ENCODE measurements at places on chromosomes 12 and 14.

GRCh38 chr12:124030008-124030407 lies 57.0 kb downstream of the ZNF664 start:
- no peak for DNase-seq

GRCh38 chr14:58444627-58445026 lies 17.1 kb downstream of the KIAA0586 start:
- DNase-seq = no peak

DNA sequence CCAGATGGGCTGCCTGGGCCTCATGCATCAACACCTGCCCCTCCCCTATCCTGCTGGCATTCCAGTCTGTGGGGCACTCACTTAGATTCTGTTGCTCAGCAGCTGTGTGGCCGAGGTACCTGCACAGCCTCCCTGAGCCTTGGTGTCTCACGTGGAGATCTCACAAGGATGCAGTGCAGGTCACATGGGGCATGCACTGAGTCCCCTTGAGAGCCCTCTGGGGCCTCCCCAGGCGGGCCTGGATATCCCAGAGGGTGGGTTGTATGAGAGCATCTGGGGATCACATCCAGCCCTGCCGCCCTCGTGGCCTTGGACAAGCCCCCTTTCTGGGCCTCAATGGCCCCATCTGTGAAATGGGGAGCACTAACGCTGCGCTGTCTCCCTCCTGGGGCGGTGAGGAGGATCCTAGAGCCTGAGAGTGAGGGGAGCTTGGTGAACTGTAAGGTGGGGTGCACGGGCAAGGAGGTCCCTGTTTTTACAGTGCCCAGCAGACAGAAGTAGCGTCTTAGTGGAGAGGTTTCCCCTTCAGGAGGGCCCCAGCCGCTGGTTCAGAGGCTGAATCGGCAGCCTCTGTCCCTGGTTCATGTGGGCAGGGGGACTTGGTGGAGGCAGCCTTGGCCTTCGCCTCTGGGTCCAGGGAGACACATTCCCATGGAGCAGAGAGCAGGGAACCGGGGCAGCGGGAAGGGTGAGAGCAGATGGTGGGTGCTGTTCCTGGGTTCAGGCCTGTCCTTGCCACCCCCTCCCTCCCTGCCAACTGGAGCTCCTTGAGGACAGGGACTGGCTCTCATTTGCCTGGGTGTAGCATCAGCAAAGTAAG lies 791 bp upstream of the SLC25A47 start:
- DNase-seq = no peak

- no peak for DNase-seq
These were observed 176.3 kb downstream of the KSR2 start for GRCh38 chr12:117792471-117792870.

DNA sequence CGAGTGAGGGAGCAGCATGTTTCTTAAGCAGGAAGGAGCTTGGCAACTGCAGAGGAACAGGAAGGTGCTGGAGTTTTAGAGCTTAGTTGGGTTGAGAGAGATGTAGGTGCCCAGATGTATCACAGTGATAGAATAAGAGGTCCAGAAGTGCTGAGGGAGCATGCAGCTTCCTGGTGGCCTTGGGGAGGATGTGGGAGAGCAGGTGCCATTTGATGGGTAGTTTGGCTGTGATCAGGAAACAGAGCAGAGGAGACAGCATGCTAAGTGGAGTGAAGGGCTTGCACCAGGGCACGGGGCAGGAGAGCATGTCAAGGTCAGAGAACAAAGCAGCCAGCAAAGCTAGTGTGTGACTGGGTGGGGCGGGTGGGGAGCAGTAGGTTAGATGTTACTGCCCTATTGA lies 74.8 kb downstream of the PAPOLA start:
- DNase-seq = no peak

DNA sequence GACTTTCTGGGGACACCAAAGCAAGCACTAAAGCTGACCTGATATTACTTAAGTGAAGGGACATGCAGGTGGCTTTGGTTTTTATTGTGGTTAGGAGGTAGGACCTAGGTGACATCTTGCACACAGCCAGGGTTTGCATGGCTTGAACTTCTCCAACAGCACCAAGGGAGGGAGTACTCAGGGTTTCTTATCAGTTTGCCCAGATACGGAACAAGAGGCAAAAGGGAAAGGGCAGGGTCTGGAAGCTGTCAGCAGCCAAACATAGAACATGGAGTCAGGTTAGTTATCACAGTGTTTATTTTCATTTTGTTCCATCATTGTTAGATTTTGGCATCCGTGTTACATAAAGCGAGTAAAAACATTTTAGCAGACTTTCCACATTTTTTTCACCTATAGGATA lies 186.3 kb upstream of the CLEC14A start:
- DNase-seq = no peak

GRCh38 chr14:69260861-69261564 lies 1.1 kb downstream of the GALNT16 start:
- peak; percentile 24 for DNase-seq

- DNase-seq = no peak
These were observed 42.2 kb upstream of the APPL2 start for GRCh38 chr12:105278043-105278697.

DNA sequence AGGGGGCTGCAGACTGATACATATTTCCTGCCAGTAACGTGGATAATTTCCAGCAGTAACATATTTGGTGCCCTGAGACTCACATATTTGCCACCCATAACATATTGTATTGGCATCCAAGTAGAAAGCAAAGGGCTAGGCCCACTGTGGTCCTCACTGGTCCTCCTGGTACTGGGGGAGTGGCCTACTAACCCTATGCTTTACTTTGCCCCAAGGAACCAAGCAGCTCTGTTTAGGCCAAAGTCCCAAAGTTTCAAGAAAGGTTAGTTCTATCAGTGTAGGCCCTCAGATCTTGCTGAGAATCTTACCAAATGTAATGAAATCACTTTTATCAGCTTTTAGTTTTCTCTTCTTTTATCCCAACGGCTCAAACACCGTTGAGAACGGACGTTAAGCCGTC lies 35.4 kb upstream of the NAP1L1 start:
- DNase-seq = no peak

GRCh38 chr14:29348504-29348903 lies 579.1 kb downstream of the PRKD1 start:
- DNase-seq = no peak

DNA sequence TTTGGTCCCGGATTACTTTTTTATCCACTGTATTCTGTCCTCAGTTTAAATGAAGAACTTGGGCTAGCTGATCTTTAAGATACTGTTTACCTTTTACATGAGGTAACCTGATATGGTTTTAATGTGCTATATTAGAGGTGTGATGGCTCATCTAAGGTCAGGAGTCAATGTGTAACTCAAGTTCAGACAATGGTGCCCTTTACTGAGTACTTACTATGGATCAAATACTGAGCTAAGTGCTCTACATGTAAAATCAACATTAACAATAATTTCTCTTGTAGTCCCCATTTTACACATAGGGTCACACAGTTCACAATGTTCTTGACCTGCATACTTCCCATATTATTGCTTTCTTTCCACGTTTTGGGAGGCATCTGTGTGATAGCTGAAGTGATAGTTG lies 79.2 kb downstream of the CEP83 start:
- DNase-seq = no peak

DNA sequence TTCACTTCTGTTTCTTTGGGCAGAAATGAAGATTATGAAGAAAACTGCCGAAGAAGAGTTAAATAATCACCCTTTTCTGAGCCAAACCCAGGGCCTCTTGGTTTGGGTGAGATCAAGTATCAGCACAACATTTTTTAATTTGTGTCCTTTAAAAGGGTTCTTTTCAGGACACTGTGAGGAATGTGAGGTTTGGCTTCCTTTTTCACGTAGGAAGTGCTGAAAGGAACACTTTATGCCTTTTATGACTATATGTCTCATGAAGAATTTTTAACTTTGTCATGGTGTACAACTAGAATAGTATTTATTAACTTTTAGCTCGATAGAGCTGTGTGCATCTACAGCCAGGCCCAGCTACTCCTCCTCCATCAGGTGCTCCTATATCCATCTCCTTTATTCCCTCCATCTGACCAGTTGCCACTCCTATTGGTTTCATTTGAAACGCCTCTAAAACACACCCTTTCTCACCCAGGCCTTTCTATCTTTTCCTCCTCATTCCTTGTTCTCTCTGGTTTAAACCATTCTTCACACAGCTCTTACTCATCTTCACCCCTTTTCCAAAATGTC lies 103.6 kb upstream of the LRIG3 start:
- DNase-seq = no peak

DNA sequence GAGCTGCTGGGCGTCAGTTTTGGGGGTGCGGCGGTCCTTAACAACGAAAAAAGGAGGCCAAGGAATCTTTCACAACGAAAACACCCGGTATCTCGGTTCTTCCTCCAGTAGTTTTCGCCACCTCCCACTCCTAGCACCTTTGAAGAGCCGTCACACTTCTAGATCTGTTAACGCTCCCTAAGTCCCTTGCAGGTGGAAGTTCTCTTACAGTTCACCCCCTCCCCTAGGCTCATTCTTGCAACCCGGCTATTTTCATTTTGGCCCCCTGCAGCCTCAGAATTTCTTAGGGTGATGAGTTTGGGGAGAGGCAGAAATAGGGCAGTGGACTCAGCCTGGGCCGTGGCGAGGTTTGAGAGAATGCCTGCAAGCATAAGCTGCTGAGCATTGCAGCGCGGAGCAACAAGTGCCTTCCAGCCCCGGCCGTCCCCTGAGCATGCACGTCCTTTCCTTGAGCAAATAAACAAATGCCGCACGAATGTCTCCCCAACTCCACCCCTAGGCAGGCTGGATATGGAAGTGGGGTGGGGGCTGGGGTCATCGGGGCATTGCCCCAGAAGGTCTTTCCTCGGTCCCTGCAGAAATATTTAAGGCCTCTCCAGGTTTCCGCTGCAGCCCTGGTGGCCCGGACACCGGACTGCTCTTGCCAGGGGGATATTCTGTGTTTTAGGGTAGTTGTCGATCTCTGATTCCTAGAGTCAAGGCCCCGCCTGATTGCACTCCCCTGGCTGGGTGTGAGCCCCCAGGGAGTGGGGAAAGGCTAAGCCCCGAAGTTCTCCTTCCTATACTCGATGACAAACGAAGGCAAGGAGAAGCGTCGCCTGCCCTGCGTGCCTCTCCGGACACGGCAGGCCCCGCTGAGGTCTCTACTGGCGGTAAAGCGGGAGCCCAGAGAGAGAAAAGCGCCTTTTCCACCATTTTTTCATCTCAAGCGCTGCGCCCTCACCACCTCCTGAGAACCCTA lies 1.6 kb downstream of the RFX4 start:
- peak; percentile 28 for DNase-seq
